Calu3 (cell line): ENCODE measurements at places on chromosomes 1 and 21.

DNA sequence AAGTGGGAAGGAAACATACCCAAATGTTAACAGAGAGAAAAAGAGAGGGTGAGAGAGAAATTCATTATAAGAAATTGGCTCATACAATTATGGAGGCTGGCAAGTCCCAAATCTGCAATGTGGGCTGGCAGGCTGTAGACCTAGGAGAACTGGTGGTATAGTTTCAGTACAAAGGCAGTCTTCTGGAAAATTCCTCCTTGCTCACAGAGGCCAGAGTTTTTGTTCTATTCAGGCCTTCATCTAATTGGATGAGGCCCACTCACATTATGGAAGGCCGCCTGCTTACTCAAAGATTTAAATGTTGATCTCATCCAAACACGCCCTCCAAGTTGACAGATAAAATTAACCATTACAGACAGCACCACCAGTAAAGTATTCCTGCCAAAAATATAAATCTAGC, 36.1 kb upstream of the CAPZB start:
- no peak for DNase-seq

- DNase-seq: no peak
These were observed 28.3 kb downstream of the PRMT2 start for GRCh38 chr21:46663754-46664153.

- DNase-seq: peak; percentile 27
These were observed 831 bp upstream of the FOXD2 start for GRCh38 chr1:47436979-47437446.

- no peak for DNase-seq
These were observed 1.5 kb downstream of the DENND2C start for GRCh38 chr1:114668373-114668772.

- DNase-seq: no peak
These were observed 106.3 kb upstream of the LBR start for GRCh38 chr1:225534135-225534534.

DNA sequence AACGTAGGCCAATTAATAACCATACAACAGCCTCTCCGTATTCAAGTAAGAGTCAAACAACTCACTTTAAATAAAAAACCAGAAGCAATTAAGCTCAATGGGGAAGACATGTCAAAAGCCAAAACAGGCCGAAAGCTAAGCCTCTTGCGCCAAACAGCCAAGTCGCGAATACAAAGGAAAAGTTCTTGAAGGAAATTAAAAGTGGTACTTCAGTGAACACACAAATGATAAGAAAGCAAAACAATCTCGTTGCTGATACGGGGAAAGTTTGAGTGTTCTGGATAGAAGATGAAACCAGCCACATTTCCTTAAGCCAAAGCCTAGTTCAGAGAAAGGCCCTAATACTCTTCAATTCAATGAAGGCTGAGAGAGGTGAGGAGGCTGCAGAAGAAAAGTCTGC, 53.4 kb downstream of the SIPA1L2 start:
- DNase-seq: no peak

DNA sequence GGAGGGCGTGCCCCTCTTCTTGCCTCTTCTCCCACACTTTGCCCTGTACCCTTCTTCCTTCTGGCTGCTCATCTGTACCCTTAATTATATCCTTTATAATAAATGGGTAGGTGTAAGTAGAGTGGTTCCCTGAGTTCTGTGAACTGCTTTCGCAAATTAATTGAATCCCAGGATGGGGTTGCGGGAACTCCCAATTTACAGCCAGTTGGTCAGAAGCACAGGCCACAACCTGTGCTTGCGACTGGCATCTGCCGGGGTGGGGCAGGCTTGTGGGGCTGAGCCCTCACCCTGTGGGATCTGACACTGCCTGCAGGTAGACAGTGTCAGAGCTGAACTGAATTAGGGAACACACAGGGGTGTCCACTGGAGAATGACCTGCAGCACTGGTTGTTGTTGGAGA, 244.9 kb downstream of the KCNJ6 start:
- DNase-seq: no peak

GRCh38 chr1:116095027-116095426, 16.2 kb upstream of the MAB21L3 start:
- DNase-seq: no peak

DNA sequence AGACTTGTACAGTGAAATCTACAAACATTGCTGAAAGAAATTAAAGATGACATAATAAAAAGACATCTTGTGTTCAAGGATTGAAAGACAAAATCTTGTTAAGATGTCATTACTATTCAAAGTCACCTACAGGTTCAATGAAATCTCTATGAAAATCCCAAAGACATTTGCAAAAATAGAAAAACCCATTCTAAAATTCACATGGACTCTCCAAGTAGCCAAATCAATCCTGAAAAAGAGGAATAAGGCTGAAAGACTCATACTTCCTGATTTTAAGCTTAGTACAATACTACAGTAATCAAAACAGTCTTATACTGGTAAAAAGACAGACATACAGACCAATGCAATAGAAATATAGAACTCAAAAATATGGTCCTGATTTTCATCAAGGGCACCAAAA, 78.6 kb downstream of the PCSK9 start:
- DNase-seq: no peak

- DNase-seq: no peak
These were observed 33.6 kb downstream of the LMO4 start for GRCh38 chr1:87362063-87362833.

- DNase-seq: no peak
These were observed 8.0 kb upstream of the MACF1 start for GRCh38 chr1:39196244-39197215.

DNA sequence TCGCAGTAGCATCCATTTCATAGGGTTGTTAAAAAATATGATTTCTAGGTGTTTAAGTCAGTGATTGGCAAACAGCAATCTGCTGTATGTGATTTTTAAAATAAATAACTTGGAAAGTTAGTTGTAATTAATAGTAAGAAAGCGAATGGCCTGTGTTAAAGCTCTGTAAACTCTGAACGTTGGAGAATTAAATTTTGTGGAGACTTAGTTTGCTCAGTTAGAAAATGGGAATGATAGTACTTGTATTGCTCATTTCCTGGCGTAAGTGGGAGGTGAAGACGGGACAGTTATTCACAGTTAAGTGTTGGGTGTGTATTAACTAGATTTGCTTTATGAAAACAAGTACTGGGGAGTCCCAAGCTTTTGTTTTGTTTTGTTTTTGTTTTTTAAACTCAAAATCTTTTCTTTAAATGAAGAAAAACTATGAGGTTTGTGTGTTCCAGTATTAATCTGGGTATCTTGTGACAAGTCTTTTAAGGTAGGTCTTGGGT, 995 bp downstream of the CACYBP start:
- DNase-seq: no peak

GRCh38 chr1:203468326-203468725, 7.3 kb upstream of the PRELP start:
- DNase-seq: no peak

DNA sequence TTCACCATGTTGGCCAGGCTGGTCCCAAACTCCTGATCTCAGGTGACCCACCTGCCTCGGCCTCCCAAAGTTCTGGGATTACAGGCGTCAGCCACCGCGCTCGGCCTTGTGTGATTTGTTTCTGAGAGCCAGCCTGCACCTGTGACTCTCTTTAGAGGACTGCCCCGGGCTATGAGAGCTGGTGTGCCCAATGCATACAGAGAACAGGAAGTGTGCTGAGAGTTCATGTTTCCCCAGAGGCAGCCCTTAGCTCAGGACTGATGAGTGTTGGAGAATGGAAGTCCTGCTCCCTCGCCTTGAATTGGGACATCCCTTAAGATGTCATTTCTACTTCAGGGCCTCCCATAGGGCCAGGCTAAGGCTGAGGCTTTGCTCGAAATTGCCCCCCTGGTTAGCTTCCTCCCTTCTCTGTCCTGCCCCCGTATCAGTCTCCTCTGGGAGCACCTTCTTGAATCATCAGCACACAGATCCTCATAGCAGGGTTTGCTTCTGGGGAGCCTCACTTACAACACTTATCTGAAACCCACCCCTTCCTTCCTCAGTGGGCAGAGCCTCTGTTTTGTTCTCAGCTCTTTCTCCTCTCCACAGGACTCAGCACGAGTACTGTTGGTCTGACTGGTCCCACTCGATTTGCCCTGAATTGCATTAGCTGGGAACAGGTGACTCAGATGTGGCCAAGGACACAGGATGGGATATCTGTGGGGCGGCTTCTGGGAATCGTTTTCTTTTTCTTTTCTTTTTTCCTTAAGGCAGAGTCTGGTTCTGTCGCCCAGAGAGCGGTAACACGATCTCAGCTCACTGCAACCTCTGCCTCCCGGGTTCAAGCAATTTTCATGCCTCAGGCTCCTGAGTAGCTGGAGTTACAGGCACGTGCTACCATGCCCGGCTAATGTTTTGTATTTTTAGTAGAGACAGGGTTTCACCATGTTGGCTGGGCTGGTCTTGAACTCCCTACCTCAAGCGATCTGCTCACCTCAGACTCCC, 80.1 kb downstream of the UBIAD1 start:
- DNase-seq: no peak

- no peak for DNase-seq
These were observed 20.4 kb upstream of the FGGY start for GRCh38 chr1:59276439-59276851.

DNA sequence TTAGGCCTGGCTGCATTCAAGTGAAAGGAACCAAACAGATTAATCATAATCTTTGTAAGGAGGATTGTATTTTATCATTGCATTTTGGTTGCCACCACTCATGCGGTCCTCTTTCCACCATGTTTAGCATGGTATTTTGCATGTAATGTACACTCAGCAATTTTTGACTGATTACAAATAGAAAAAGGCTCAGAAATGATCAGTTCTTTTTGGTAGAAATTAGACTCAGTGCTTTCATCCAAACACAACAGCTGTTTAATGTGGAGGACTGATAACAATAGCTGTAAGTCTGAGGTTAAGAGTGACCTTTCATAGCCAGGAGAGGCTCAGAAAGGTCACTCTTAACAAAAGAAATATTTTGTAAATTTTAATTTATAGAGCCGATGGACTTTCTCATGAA, 25.3 kb upstream of the DPH5 start:
- DNase-seq: no peak

GRCh38 chr1:30411206-30411605, 312.2 kb downstream of the MATN1 start:
- DNase-seq: no peak

DNA sequence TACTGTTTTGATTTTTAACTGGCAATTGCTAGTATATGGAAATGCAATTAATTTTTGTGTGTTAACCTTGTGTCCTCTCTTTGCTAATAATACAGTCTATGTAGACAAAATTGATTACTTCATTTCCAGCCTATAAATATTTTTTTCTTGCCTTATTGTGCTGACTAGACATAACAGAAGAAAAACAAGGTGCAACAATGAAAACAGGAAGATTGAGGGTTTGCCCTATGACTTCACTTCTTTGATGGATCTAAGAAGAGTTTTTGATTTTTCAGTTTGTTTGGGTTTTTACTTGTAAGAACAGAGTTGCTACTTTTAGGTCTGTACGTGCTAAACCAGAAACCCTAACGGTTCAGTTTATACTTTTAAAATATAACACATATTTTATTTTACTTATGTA, 8.5 kb upstream of the CNIH4 start:
- no peak for DNase-seq

DNA sequence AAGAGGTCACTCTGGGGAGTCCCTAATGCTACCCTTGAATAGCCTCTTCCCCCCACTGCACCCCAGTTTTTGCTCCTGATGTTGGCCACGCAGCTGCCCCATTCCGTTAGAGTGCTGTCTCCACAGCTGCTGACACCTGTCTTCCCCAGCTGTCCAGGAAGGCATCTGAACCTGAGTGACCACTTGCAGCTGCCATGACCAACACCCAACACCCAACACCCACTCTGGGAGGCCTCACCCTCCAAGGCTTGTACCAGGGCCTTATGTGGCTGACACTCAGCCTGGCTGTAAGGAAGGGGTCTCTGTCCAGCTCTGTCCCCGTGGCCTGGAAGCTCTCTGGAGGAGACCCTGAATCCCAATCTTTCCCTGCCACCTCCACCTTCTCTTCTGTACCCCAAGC, 26.7 kb upstream of the LDLRAP1 start:
- no peak for DNase-seq

DNA sequence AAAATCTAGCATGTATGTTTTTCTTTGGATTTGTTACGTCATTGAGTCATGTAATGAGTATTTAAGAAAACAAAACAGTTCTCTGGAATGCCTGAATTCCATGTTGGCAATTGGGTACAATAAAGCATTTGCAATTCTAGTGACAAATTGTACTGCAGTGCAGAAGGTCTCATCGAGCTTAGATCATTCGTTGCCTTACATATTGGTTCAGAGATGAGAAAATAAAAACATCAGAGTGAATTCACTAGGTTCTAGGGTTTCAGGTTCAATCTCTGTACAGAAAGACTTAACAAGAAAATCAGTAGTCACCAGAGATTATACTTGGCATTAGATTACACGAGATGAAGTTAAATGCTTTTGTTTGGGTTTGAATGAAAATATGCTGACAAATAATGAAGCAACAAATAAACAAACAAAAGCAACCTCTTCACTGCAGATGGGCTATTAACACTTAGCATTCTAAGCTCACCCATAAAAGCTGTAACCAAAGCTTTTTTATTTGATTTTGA, 124.7 kb downstream of the RYR2 start:
- no peak for DNase-seq

DNA sequence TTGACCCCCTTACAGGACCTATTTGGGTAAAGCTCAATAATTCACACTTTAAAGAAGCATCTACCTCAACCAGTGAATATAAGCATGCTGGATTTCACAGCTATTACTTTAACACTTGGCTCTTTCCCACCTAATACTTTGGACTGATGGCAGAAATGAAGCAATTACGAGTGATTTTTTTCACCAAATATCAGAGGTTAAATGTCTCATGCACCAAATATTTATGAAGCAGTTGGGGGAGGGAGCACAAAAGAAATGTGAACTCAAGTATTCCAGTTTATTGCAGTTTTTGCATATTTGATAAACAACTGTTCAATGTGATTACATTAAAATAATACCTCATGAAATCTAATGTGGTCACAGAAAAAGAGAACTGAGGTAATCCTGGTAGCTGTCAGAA, 223.6 kb downstream of the LRRC7 start:
- DNase-seq: no peak

GRCh38 chr1:45456531-45456930, 34.4 kb downstream of the TESK2 start:
- DNase-seq: no peak

GRCh38 chr1:9128520-9129265, at the start of gene GPR157:
TSS of gene GPR157 (minus strand) at chr1:9129102. CDS start at chr1:9129027, 75 bp downstream.
- peak; percentile 84 for DNase-seq

- DNase-seq: no peak
These were observed 52.0 kb downstream of the PRDM16 start for GRCh38 chr1:3120994-3121393.

DNA sequence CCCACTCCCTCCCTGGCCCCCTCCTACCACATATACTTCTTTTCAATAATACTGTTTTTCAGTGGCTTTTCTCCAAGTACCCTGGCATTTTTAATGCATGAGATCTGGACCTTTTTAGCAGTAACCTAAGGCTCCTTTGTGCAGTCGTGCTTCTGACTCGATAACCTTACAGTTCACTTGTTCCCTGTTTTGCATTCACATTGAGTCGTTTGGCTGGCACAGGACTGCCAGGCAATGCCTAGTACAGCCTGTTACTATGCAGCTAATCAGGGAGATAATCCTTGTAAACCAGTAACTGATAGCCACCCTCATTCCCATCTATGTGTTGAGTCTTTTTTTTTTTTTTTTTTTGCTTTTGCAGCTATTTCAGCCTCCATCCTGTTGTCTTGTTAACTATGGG, 3.7 kb downstream of the ATP1B1 start:
- no peak for DNase-seq
